ENCODE measurements at places on chromosomes 6 and 20. TPM values are rescaled to one million over a fixed set of nuclear protein-coding genes. Genes with fewer than 3 reads are reported as not detected.
A peak's percentile ranks its signal among the peaks of the same experiment; 100 is the strongest.

The SLC17A9 gene
- 3.5 TPM for total RNA-seq

GRCh38 chr20:40843251-40843650 is 154.2 kb upstream of the MAFB start:
- DNase-seq, result no peak

GRCh38 chr20:57985278-57985677 is 243.2 kb downstream of the ANKRD60 start:
- no peak for DNase-seq

- no peak for DNase-seq
Measured at GRCh38 chr6:31978831-31979230, 3.0 kb upstream of the C4A start.

- no peak for DNase-seq
Measured at GRCh38 chr6:40674170-40674569, 87.0 kb upstream of the LRFN2 start.

- no peak for DNase-seq
Measured at GRCh38 chr6:116168148-116168547, 42.2 kb upstream of the COL10A1 start.

DNA sequence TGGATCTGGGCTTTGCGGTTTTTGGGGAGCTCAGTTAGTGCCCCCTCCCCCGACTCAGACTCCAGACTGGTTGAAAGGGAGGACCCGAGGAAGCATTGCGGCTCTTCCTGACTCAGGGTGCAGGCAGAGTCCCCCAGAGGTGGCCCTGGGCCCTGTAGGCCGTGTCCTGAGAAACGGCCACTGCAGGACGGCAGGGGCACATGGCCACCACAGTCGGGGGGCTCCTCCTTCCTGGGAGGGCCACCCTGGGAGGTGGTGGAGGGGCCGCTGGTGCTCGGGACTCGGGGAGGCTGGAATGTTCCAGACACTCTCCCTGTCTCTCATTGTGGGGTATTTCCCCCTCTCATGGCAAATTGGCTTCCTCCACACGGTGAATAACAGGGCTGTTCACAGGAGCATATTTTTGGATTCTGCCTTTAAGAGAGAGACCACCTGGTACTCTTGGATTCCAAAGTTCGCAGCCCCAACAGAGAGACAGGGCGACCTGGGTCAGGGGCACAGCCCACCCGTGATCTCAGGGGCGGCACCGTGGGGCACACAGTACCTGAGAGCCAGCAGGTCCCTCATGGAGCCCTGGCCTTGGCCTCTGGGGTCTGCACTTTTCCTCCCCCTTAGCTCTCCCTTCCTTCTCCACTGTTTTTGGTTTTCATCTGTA is 35.7 kb downstream of the FRMD1 start:
- no peak for DNase-seq

The POPDC3 gene
- 2.3 TPM for total RNA-seq

DNA sequence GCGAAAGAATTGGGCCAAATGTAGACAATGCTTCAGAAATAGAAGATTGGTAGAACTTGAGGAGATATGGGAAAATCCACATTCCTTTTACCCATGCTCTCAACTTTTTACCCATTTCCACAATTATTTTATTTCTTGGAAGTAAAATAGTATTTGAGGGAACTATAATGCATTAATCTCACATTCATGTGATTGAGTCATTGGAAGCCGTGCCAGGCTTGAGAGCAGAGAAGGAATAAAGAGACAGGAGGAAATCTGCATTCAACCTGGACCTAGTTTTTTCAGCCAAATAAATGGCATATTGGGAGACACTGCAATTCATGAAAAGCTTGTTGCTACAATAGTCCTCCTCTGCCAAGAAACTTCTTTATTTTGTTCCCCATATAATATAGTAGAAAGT is 2.8 kb upstream of the NUP153 start:
- DNase-seq, result no peak

The BMP2 gene
- 4.3 TPM for total RNA-seq

DNA sequence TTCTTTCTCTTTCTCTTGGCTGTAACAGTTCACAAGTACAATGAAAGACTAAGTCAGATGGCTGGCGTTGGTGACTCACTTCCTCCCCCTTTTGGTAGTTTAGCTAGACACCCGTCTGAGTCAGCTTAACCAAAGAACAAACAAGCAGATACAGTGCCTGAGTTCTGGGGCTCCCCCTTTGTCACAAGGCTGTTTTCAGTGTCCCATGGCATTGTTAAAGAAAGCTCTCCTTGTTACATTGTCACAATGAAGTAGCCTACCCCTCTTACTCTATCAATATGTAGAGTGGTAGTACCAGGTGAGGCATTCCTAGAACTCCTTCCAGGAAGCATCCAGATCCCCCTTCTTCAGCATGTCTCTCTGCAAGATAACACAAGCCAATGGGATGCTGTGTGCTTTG is 38.6 kb downstream of the KIAA0408 start:
- DNase-seq, result peak; percentile 49

DNA sequence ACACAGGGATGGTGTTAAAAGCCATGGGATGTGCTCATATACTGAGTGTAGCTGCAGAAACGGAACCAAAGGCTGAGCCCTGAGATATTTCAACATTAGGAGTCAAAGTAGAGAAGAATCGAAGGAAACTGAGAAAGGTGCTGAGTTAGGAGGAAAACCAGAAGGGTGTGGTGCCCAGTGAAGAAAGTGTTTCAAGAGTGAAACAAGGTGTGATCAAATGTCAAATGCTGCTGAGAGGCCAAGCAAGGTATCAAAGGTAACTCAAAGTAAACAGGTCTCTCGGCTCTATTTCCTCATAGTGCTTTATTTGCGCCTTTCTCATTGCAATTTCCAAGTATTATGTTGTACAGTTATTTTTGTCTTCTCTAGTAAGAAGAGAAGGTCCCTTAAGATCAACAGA is 94.1 kb downstream of the PRDM1 start:
- no peak for DNase-seq

DNA sequence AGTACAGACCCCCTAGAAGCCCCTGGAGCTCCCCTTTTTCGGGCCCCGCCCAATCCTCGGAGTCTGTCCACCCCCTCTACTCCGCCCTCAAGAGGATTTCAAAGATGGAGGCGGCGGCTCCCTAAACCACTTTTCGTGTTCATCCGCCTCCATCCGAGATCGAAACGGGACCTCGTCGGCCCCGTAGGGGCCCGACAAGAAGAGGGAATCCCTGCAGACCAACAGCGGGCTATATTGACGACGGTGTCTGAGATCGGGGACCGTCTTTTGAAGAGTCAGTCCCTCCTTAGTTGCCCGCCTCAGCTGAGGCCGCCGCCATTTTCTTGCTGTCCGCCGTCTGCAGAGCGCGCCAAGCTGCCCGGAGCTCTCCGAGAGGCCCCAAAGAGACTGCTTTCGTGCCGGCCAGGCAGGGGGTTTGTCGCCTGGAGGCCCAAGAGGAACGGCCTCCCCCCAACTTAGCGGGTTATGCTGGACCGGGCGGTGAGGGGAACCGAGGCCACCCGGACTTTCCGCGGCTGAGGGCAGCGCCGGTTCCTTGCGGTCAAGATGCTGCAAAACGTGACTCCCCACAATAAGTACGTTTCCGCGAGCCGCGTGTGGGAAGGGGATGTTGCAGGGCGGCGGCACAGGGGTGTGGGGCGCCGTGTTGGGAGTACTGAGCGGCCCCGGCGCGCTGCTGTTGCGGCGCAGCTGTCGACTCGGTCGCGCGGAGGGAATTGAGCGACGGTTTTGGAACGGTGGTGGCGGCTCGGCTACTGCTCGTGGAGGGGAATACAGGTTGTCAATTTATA is 4.2 kb downstream of the BRD2 start:
- no peak for DNase-seq

The BPIFA3 gene
- total RNA-seq, result not detected

The SEMG1 gene
- total RNA-seq, result 250 TPM

DNA sequence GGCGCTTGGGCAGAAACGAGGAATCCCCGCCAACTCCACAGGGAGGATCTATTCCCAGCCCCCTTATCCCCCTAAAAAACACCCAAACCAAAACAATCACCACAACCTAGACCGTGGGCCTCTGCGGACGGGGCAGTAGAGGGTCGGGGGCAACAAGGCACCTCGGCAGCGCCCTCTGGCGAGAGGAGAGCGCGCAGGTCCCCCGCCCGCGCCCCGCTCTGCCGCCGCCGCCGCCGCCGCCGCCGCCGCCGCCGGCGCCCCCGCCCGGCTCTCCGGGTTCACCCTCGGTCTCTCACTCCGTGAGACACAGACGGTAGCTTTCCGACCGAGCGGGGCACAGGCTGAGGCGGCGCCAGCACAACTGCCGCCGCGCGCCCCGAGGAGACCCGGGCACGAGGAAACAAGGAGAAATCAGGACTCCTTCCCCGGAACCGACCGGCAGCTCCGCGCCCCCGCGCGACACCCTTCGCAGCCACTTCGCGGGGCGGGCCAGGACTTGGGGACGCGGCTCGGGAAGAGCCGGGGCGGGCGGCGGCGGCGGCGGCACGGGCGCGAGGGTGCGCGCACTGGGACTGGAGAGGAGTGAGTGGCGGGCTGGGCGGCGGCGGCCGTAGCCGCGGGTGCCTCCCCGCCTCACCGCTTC is at the start of gene SLC35F1:
Gene SLC35F1, plus strand, starts transcription at position 307 of the 643 bp plus-strand sequence.
- peak; percentile 33 for DNase-seq

DNA sequence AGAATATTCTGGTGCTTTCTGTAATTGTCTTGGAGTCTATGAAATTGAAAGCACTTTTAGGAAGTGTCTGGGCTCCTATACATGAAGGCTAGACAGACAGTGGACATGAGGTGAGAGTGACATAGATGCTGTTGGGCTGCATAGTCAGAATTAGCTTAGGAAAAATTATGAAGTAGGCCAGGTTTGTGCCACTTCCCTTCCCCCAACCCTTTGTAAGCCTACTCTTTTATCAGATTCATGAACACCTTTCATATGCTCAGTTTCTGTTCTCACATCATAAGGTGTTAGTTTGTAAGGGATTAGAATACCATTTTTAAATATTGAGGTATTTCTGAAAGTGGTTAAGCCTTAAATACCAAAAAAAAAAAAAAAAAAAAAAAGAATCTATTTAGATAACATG is 18.4 kb upstream of the SNPH start:
- no peak for DNase-seq

The SNHG17 gene
- 21.8 TPM for total RNA-seq
